ENCODE measurements at places on chromosomes 3 and 15.

GRCh38 chr3:72337480-72337855 is 510.8 kb downstream of the SHQ1 start:
- no peak for DNase-seq

DNA sequence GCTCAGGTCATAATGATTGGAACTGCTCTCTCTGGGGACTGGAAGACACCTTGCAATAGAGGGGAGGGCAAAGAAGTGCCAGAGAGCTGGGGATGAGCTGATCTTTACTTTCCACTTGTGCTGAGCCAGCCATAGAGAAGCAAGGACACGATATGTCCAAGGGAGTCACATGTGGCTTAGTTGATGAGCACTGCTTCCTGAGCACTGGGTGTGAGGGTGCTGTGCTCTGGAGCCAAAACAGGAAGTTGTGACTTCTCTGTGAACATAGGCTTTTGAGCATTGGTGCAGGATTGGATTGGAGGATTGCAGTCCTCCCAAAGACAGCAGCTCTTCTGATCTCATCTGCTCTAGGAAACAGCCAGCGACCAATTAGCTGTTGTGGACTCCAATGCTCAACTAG is 6.7 kb downstream of the PARP14 start:
- DNase-seq = no peak

- no peak for DNase-seq
Observed at GRCh38 chr15:85356276-85356675, 24.1 kb upstream of the AKAP13 start.

DNA sequence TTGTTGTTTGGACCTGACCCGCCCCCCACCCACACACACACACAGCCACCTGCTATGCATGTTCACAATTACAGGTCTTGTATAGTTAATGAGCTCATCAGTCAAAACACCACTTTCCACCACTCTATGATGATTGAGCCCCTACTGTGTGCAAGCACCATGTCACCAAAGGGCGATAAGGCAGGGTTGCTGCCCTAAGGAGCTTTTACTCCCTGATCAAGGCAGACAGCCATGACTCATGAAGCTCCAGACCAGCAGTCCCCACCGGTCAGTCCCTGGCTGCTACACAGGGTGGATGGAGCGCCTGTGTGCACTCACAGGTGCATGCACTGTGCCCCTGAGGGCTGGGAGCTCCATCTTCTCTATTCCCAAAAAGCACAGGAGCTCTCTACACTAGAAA is 270.6 kb downstream of the CLSTN2 start:
- peak; percentile 14 for DNase-seq

Data from ELF-1 (cell line).